ENCODE measurements at places on chromosomes 11 and 22.

GRCh38 chr11:45664376-45665205 is 831 bp downstream of the CHST1 start:
- no peak for DNase-seq

- DNase-seq = no peak
Measured at GRCh38 chr22:48336339-48337060, 1491.2 kb downstream of the BRD1 start.

- DNase-seq = no peak
Measured at GRCh38 chr11:57453543-57454177, 6.7 kb upstream of the RTN4RL2 start.

GRCh38 chr11:79078999-79079398 is 361.8 kb downstream of the TENM4 start:
- DNase-seq = no peak

GRCh38 chr11:96736601-96737000 is 346.8 kb downstream of the JRKL start:
- no peak for DNase-seq

DNA sequence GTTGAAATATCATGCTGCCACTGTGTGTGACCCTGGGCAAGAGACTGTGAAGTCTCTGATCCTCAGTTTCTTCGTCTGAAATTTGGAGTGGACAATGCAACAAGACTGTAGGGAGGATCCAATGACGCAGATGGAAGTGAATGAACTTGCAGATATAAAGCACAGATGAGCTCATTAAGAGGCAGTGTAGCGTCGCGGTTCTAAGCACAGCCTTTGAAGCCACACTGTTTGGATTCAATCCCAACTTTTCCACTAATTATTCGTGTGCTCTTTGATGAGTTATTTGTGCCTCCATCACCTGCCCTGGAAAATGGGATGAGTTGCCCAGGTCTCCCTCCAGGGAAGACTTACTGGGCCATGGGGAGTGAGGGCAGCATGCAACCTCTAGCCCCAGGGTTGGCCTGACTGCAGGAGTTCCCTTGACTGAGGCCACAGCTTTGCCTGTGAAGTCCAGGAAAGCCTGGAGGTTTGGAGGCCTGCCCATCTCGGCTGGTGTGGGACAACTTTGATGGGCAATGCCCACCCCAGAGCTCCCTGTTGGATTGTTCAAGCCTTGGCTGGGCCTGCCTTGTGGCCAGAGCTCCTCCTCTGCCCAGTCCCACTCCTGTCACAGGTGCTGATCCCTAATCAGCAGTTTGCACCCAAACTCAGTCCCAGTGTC is 266.0 kb upstream of the B3GAT1 start:
- no peak for DNase-seq

- no peak for DNase-seq
Measured at GRCh38 chr11:69497221-69497787, 15.8 kb downstream of the LINC01488 start.

- DNase-seq = no peak
Measured at GRCh38 chr11:92859156-92859690, 110.2 kb upstream of the MTNR1B start.

DNA sequence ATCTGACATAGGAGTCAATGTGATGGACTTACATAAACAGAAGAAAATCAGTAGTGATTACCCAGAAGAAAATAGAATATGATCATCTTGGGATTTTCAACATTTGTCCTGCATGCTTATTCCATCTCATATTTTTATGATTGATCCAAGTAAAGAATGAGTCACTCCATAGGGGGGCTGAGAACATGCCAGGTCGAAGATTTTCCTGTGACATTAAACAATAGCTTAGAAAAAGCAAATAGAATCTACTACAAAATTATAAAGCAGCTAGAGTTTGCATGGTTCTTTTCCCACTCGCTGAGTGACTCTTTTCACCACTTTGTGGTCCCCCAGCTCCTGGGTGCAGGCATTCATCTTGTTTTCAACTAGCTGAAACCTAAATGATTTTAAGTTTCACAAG is 56.3 kb downstream of the DDI1 start:
- DNase-seq = no peak

- DNase-seq = no peak
Measured at GRCh38 chr11:120215634-120216033, 4.8 kb downstream of the OAF start.

DNA sequence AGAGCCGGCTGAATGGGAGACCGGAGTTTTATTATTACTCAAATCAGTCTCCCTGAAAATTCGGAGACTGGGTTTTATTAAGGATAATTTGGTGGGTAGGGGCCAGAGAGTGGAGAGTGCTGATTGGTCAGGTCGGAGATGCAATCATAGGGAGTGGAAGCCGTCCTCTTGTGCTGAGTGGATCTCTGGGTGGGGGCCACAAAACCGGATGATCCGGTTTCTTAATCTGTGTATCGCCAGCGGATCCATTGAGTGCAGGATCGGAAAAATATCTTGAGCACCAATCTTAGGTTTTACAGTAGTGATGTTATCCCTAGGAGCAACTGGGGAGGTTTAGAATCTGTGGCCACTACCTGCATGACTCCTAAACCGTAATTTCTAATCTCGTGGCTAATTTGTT is 886 bp upstream of the NIPSNAP1 start:
- DNase-seq = no peak

- DNase-seq = no peak
Measured at GRCh38 chr22:31143038-31143437, 2.7 kb upstream of the PLA2G3 start.

DNA sequence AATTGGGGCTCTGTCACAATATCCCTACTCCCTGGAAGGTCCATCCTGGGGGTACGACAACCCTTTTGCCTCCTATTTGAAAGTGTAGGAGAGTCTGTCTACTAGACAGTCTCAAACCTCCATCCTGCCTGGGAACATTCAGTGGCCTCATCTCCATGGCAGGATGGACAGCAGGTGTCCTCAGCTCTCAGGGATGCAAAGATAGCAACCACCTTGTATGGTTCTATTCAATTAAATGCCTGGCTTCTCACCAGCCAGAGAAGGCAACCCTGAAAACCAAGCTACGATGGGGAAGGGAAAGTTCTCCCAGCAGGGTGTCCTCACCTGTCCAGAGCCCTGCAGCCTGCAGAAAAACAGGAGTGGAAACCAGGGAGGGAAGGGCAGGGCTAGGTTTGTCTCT is 164.9 kb downstream of the MIAT start:
- no peak for DNase-seq

DNA sequence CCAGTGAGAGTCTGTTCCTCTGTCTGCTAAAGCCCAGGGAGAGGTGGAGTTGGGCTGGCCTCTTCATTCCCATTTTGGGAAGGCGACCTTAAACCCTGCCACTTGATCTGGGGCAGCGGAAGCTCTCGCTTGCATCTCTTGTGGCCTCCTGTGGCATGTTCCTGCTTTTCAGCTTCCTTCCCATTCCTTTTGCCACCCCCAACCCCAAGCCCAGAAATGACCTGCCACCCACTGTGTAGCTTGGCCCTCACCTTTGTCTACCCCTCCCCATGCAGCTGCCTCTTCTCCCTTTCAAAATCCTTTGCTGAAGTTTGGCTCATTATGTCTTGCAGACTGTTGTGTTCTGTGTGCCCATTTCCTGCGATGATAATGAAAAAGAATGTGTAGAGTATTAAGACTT is 110.2 kb downstream of the DBX1 start:
- DNase-seq = no peak

DNA sequence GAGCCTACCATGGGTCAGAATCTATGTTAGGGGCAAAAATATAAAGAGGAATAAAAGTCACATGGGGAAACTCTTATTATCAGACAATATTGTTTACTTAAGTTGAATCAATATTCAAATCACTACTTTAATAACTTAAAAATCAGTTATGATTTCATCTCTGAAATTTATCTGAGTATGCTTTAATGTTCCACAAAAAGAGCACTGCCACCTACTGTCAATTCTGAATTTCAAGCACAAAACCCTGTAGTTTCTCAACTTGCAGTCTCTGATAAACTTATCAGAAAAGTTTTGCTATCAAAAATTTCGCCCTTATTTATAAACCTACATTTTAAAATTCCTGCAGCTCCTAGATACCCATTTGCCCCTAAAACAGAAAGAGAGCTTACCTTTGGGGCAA is 47.3 kb downstream of the RDX start:
- DNase-seq = no peak

DNA sequence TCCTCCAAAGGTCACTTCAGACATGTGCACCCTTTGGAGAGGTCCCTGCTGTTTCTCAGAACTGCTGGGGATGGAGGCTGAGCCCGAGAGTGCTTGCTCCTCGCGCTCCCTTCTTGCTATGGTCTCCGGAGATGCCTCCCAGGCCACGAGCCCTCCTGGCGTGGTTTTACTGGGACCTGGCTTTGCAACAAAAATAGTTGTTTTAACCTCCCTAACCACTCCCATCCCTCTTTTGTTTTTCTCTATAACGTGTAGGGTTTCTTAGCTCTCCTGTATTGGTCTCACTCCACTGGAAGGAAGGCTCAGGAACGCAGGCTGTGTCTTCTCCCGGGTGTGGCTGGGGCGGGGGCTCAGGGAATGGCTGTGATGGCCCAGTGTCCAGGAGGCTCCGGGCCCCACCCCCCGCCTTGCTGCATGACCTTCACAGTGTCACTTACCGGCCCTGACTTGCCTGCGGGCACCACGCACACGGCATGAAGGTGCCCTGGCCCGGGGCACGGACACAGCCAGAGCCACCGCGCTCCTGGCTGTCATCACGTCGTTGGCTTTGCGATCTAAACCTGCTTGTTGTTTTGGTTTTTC is 5.6 kb downstream of the PTDSS2 start:
- no peak for DNase-seq

DNA sequence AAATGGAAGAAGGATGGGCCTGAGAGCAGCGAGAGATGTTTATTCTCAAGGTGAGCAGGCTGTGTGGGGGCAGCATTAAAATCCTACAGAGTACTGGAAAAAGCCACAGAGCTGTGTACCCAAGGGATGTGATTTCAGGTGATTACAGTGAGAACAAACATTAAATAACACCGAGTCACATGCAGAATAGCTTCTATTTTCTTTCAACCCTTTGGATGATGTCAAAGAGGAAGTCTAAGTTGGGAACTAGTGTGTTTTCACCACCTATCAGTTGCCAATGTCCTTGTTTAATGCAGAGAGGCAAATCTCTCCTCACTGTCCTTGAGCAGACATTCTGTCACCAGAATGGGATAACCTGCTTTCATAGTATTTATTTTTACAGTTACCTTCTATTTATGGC is 379.6 kb upstream of the NARS2 start:
- DNase-seq = no peak

DNA sequence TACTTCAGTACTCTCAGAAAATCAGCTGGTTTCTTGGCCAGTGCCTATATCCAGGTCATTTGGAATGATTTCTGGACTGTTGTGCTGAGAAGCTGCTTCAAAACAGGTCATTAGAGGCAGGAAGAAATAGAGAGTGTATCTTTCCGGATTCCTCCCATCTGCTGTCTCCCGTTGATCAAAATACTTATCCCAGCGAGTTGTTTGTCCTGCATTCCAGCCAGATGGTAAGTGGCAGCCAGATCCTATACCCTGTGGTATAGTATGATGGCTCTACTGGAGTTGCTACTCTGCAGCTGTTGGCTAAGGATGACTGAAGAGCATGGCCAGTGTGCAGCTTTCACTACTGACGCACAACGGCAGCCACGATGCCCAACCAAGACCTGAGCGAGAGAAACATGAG is 560.9 kb upstream of the ANO5 start:
- no peak for DNase-seq

DNA sequence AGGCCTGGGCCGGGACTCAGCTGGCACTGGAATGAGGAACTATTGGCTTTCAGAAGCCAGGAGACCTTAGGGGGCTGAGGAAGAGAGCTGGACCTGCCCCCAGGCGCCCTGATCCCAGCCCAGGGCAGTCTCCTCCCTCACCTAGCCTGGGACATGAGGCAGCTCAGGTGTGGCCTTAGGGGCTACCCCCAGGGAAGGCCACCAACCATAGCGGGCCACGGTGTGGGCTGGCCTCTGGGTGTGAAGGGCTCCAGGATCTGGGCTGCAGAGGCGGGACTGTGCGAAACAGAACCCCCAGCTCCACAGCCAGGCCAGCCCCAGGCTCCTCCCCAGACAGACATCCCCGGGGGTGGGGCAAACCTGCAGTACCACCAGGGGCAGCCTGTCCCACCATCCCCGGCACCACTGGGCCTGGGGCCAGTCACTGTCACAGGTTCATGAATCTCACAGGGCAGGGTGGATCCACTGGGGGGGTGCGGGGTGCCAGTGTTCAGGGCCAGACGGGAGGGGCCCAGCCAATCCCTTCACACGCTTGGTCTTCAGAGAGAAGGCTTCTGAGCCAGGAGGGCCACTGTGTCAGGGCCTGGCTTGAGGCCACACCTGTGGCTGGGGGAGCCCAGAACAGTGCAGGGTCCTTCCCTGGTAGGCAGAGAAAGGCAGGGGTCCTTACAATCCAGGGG is 3.5 kb downstream of the PLXNB2 start:
- no peak for DNase-seq

GRCh38 chr11:39917256-39917655 is 1542.2 kb downstream of the LRRC4C start:
- DNase-seq = no peak

- no peak for DNase-seq
Measured at GRCh38 chr11:109884501-109884900, 208.7 kb upstream of the ZC3H12C start.

DNA sequence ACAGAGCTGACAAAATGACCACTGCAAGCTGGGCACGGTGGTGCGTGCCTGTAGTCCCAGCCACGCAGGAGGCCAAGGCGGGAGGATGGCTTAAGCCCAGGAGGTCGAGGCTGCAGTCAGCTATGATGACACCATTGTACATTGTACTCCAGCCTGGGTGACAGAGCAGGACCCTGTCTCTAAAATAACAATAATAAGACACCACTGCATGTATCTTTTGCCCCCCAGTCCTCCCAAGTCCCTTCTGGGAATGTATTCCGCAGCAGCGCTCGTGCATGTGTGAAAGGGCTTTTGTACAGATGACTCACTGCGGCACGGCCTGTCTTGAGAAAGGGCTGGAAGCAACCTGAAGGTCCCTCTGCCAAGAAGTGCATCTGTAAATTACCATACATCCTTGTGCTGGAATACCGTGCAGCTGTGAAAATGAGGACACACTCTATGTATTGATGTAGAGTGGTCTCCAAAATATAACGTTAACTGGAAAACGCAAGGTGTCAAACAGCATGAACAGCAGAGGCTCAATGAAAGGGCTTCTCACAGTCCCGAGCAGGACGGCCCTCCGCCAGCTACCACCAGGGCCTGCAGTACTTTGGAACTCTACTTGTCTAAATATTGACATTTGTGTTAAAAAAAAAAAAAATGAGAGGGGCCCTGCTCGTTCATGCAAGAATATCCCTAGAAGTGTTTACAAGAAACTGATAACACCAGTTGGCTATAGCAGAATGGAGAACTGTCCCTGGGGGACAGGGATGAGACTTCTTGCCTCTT is 9.0 kb upstream of the CDC42EP2 start:
- DNase-seq = no peak
